ENCODE measurements at places on chromosomes 12 and 14.

DNA sequence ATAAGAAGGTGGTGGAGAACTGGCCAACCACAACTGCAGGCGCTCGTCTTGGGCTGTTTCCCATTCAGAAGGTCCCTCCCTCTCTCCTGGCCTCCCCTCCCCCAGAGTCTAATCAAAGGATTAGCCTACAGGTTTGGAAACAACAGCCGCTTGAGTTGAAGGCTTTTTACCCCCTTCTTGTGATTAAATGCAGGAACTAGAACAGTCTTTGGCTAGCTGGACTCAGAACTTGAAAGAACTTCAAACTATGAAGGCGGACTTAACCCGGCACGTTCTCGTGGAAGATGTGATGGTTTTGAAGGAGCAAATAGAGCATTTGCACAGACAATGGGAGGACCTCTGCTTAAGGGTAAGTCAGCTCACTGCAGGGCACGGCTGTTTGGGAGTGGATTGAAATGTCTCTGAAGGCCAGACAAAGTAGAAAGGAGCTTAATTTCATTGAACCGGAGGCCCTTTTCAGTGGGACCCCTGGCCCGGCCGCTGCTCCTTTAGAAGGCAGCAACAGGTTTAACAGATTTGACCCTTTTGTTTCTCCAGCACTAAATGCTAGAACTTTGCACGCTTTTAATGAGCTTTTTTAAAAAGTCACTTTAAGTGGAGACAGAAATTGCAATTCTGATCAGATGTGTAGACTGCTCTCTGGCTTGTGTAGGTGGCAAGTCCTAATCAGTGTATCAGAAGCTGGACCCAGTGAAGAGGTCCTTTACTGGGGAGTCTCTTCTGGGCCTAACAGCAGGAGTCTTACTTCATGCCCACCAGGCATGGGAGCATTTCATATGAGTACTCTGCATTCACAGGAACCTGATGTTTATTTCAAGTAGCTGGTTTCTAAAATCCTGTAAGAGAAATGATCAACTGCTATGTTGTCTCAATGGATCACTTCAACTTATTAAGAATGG lies 107.7 kb downstream of the ESR2 start:
- DNase-seq, result no peak

GRCh38 chr12:116381240-116381743 lies 103.8 kb upstream of the MED13L start:
- no peak for DNase-seq

DNA sequence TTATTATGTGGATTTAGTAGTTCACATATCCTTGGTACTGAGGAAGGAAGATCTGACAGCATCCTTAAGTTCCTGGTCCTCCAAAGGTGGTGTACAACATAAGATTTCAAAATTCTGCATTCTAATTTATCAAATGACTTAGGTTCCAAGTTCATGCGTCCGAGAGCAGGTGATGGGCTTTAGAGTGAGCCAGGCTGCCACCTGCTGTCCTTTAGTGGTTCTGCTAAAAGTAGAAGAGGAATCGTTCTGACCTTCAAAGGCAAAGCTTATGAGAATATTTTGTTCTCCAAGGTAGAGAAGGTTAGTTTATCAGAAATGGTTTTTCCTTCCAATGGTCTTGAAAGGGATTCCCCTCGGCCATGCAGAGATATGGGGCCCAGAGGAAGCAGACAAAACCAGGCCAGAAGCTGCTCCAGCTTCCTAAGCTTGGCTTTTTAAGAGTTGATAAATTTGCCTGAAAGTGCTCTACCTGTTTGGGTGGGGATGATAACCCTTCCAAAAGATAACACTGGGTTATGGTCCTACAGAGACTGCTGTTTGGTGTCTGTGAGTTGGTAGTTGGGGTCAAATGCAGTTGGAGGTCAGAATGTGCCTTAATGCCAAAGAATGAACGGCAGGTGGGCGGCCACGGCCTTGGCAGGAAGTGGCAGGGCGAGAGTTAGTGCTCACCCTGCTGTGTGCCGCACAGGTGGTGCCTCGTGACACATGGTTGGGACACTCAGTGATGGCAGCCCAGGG lies 29.1 kb upstream of the LRTM2 start:
- DNase-seq, result no peak

GRCh38 chr12:15151161-15152091 lies 69.8 kb downstream of the RERG start:
- DNase-seq, result no peak

- no peak for DNase-seq
Observed at GRCh38 chr14:103543721-103544387, 14.9 kb downstream of the TRMT61A start.

DNA sequence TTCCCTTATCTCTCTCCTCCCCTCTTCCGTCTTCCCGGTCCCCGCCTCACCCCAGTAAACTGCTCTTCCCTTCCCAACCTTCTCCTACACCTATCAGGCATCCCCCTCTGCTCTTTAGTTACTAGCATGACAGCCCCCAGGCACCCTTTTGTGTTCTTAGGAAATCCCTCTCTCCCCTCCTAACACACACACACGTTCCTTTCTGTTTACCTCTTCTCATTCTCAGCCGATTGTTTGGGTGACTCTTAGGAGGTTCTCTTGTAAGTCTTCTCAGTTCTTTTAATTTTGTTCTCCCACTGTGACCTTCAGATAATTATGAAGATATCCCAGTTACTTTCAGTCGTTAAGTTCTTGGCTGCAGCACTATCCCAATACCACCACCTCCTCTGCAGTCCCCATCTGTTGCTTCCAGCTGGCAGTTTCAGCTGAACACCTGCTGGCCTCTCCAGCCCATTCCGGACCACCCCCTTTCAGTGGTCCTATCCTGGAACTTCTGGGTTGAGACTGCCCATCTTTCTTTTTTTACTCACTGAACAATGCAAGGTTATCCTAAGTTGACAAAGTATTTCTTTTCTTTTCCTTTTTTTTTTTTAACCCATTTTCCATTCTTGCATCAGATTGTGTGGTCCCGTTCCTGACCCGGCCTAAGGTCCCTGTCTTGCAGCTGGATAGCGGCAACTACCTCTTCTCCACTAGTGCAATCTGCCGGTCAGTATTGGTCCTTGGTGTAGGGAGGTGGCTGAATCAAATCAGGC lies 711 bp downstream of the MARS1 start:
- no peak for DNase-seq

DNA sequence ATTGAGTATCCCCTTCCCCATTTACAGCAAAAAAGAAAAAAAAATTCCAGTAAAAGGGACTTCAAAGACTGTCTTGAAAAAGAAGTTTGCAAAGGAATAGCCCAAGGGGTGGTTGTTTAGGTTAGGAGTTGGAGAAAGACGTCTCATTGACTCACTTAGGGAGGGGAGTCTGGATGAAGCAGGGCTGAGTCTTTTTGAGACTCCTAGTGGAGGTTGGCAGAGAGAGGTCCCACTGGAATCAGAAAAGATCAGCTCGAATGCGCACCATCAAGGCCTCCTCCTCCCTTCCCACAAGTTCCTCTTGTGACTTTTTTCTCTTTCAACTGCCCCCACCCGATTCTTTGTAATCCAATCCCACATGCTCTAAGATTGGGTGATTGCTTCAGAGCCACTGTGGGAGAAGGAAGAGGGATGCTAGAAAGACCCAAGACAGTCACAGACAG lies 1.9 kb downstream of the ARHGEF40 start:
- no peak for DNase-seq

All from stimulated activated CD4-positive, alpha-beta T cell treated with anti-CD3 and anti-CD28 coated beads, TNF-alpha, amount 100 ng/mL, for 1 hour (primary cell).